ENCODE measurements at places on chromosomes 7 and 10.

DNA sequence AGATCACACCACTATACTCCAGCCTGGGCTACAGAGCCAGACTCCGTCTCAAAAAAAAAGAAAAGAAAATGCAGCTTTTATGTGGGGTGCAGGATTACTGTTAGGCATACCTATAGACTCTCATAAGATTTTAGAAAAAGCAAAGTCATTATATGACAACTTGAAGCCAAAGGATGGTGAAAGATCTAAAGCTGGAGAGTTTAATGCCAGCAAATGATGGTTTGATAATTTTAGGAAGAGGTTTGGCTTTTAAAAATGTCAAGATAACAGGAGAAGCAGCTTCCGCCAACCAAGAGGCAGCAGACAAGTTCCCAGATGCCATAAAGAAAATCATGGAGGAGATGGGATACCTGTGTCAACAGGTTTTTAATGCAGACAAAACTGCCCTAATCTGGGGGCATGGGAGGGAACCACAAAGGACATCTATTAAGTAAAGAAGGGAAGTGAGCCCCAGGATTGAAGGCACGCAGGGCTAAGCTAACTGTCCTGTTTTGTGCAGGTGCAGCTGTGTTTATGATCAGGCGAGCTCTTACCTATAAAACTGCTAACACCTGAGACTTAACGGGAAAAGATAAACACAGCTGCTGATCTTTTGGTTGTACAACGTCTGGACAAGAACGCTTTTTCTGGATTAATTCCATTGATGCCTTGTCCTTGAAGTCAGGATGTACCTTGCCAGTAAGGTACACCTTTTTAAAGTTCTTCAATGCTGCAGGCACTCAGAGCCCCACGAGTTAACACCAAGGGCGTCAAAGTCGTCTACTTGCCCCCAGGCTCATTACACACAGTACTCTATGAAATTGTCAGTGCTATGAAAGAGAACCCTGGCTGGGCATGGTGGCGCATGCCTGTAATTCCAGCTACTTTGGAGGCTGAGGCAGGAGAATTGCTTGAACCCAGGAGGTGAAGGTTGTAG lies 10.5 kb upstream of the ANKRD61 start:
- DNase-seq, result no peak

- DNase-seq, result no peak
Observed at GRCh38 chr10:121058082-121058481, 206.9 kb downstream of the WDR11 start.

DNA sequence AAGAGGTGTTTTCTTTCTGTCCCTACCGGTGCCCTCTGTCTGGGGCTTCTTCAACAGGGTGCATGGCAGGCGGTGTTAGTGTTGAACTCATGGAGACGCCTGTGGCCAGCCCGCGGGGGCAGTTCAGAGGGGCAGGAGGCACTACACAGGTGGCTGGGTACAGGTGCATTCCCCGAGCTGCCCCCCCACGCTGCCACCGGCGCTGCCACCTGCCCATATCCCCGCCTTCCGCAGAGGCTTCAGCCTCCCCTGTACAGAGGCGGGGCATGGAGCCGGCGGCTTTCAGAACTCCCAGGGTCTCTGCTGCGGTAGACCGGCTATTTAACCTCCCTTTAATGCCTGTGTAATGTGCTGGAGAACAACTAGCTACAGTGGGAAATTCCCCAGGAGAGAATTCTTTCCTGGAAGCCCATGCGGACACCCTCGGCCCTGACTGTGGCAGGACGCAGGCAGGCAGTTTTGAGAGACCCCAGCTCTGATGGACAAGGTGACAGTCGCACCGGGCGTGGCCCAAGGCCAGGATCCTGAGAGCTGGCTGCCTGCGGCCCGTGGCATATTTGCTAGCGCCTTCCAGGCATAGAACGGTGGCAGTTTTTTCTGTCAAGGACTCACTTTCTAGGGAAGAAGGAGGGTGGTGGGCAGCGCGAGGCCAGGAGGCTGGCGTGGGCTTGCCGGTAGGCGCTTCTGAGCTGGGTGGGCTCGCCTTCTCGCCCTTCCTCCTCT lies 53.7 kb upstream of the ZNF32 start:
- no peak for DNase-seq

GRCh38 chr10:48614481-48615390 lies 9.9 kb upstream of the ARHGAP22 start:
- no peak for DNase-seq

DNA sequence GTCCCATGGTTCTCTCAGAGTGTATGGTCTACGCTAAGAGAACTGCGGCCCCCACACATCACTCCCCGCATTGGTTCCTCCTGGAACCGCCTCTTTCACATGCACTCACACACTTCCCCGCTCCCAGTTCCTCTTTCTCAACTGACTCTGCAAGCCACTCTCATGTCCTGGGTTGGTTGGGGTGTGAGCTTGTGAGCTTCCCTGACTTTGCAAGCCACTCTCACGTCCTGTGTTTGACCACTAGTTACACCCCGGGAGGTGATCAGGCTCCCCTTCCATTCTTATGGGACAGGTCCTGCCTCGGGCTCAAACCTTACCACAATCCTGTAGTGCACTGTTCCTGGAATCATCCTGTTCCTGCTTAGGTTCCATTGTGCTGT lies 105.0 kb downstream of the TRIM24 start:
- no peak for DNase-seq

GRCh38 chr10:21273400-21273968 lies 252.0 kb downstream of the SKIDA1 start:
- no peak for DNase-seq

GRCh38 chr10:78960316-78960800 lies 108.4 kb upstream of the ZMIZ1 start:
- no peak for DNase-seq

DNA sequence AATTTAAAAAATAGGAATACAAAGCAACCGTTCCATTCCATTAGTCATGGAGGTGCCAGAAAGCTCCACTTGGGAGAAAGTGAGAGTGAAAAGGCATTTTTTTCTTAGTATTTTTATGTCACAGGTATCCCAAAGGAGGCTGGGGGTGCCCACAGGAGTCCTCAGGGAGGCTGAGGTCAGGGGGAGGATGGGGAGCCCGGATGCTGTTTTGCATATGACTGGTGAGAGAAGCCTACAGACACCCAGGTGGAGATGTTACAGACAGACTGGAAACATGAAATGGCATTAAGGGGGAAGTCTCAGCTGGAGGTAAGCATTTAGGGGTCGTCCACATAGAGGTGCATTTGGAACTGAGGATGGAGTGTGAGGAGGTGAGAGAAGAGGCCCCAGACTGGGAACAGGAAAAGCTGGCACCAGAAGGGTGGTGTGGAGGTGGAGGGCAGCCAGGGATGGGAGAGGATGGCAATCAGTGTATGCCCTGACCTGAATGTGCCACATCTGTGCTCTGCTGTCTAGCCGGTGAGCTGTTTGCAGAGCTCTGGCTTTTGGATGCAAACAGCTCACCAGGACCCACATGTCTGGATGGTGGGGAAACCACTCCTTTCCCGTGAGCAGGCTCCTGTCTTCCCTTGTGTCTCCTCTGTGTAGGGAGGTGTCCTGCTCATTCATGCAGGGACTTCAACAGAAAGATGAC lies 101.1 kb downstream of the RAMP3 start:
- DNase-seq, result no peak

DNA sequence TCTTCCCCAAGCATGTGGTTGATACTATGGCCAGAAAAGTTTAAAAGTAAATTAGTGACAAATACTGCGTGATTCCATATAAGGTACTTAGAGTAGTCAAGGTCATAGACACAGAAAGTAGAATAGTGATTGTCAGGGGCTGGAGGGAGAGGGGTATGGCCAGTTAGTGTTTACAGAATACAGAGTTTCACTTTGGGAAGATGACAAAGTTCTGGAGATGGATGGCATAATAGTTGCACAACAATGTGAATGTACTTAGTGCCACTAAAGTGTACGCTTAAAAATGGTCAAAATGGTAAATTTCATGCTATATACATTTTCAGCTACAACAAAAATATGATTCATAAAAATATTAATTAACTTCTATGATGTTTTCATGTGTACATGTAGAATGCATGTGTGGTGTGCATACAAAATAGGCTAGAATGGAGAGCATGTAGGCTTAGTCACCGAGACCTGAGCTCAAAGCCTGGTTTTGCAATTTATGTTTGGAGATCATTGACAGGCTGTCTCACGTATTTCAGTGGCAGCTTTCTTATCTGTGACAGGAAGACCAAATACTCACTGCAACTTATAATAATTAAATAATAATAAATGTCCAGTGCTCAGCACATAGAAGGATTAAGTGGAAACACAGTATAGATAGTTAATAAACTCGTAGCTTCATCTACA lies 625.6 kb downstream of the SUGCT start:
- no peak for DNase-seq

DNA sequence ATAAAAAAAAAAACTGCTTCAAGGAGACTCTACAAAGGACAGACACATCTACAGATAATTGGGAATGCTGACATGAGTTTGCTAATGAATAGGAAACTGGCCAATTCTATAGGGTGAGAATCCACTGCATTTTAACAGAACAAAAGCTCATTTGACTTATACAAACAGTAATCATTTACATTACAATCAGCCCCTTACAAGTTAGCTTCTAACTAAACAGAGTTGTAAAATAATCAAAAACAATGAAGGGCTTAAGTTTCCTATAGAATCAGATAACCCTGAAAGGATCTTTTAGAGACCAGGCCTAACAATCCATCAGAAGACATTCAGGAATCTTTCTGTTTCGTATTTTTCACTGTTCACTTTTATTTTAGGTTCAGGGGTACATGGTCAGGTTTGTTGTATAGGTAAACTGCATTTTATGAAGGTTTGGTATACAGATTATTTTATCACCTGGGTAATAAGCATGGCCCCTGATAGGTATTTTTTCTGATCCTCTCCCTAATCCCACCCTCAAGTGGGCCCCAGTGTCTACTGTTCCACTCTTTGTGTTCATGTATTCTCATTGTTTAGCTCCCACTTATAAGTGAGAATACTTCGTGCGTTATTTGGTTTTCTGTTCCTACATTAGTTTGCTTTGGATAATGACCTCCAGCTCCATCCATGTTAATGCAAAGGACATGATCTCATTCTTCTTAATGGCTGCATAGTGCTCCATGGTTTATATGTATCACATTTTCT lies 131.3 kb upstream of the NOBOX start:
- no peak for DNase-seq

- DNase-seq, result no peak
Observed at GRCh38 chr7:29297194-29297890, 102.8 kb downstream of the CHN2 start.

DNA sequence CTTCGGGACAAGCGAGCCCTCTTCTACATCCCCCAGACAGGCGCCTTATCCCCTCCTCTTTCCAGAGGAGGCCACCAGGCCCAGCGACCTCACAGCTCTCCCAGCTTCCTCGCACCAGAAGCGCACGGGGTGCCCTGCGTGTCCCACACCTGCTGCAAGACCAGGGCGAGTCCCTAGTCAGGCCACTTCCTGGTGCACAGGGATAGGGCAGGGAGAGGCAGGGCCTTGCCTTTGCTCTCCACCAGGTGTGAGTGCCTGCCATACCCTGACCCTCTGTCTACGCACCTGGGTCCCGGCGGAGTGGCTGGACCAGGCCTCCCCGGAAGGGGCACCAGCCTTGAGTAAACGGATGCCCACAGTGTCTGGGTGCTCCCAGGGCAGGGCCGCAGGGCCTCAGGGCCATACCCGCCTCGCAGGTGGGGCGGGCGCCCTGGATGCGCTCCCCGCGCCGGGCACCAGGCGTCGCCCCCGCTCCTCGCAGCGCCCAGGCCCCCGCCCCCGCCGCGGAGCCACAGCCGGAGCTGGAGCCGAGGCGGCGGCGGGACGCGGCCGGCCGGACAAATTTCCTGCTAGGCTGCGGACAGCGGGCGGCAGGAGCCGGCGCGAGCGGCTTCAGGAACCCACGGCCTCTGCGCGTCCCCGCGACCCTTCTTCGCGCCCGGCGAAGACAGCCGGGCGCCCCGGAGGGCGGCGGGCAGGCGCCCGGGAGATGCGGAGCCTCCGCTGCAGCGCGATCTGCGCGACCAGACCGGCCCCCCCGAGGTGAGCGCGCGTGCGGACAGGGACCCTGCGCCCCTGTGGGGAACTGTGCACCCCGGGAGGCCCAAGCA lies at the start of gene PTPRE:
TSS of gene PTPRE (plus strand) at position 556 of the 830 bp plus-strand sequence. CDS start 133,779 bp downstream, outside the sequence.
- peak; percentile 72 for DNase-seq

DNA sequence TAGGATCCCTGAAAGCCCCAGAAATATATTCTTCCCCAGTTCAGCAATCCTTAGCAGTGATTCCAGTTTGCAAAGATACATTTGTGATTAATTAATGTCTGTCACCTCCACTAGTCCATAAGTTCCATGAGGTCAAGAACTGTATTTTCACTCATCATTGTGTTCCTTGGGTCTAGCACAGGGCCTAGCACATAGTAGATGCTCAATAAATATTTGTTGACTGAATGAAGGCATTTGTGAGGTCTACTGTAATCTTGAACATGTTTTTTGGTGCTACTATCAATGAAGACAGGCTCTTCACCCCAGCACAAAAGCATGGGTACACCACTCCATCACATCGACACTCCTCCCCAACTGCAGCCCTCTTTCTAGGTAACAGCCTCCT lies 30.8 kb upstream of the PAX2 start:
- DNase-seq, result no peak

DNA sequence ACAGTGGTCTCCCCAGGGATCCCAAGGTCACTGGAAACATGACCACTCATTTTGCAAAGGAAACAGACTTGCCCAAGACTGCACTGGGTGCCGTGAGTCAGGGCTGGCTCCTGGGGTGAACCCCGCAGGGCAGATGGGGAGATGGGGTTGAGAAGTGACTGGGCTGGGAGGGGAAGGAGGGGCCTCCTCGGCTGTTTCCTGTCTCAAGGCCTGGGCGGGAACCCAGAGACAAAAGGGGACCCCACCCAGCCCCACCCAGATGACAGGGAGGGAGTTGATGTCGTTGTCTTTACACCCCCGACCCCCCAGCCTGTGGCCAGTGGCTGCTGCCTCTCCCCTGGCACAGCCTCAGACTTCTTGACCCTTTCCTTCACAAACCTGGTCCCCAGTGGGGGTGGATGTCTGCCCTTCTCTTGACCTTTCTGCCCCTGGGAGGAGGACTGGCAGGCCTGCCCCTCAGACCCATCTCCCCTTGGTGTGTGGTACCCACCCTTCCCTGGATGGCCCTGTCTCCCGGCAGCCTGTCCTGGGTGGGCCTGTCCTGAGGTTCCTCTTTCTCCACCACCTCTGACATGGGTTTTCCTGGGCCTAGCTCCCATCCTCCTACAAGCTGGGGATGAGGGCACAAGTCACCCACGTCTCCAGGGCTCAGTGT lies 1.4 kb downstream of the MYO1G start:
- DNase-seq, result peak; percentile 34

- no peak for DNase-seq
Observed at GRCh38 chr10:113539789-113540188, 13.1 kb upstream of the HABP2 start.

DNA sequence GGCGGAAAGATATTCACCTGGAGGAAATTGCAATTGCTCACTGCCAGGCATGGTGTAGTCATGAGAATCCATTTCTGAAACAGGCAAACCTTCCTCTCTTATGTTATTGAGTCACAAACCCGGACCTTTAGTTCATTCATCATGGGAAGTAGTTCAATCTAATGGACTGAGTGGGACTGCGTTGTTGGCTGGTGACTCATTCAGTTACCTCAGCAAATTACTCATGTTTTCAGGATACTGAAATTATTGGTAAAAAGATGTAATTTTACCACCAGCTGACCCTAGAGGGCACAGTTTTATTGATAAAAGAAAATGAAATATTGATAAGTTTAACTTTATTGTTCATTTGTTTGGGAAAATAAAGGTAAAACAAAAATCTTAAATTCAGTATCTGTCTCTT lies 1194.4 kb upstream of the SORCS1 start:
- DNase-seq, result no peak

Measured in naive thymus-derived CD4-positive, alpha-beta T cell (primary cell).